Activated CD8-positive, alpha-beta T cell treated with anti-CD3 and anti-CD28 coated beads, Interleukin-2, amount 10 ng/mL, durations not matched to agents 7 days and 5 days (primary cell): ENCODE measurements at places on chromosomes 3 and 15. TPM values are rescaled to one million over a fixed set of nuclear protein-coding genes. Genes with fewer than 3 reads are reported as not detected.

DNA sequence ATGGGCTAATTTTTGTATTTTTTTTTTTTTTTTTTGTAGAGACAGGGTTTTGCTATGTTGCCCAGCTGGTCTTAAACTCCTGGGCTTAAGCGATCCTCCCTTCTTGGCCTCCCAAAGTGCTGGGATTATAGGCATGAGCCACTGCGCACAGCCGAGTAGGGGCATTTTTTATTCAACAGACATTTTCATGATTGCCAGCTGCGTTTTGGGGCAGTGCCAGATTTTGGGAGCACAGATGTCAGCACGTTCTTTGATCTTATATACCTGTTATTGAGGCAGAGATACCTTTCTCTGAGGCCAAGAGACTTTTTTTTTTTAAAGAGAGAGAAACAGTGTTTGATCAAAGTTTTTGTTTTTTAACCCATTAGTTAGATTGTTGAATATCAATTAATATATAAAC, 16.8 kb downstream of the NEO1 start:
- H3K27ac ChIP-seq, result no peak overlapping the region
- H3K36me3 ChIP-seq, result no peaks in the 10 kb centered on the region
- no peak for DNase-seq
- H3K27me3 ChIP-seq, result peaks cover 12% of the 10 kb centered on the region

DNA sequence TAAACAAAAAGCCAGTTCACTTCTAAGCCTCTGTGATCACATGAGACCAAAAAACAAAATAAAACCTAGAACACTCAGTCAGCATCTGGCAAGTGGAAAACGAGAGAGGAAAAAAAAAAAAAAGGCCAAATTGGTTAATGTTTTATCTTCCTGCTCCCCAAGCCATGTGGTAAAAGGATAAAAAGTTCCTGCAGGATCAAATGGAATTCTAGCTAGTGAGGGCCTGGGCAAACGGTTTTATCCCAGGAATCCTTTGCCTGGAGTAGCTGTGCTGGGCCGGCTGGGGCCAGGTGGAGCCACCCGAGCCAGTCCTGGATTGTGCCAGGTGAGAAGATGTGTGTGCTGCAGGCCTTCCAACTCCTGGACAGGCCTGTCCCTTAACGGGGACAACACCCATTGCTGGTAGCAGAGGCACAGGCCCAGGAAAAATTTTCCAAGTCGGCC, 13.2 kb downstream of the SMAD6 start:
- H3K4me3 ChIP-seq, result no peak overlapping the region
- H3K36me3 ChIP-seq, result no peaks in the 10 kb centered on the region
- peaks cover 5% of the 10 kb centered on the region for H3K27me3 ChIP-seq
- H3K27ac ChIP-seq, result no peak overlapping the region

- no peak overlapping the region for H3K27ac ChIP-seq
- peaks cover 21% of the 10 kb centered on the region for H3K27me3 ChIP-seq
- no peaks in the 10 kb centered on the region for H3K4me1 ChIP-seq
- no peaks in the 10 kb centered on the region for H3K36me3 ChIP-seq
- DNase-seq, result no peak
- H3K4me3 ChIP-seq, result no peak overlapping the region
Measured at GRCh38 chr15:48955967-48956366, 7.8 kb downstream of the SHC4 start.

STXBP5L gene
- not detected for total RNA-seq

- no peaks in the 10 kb centered on the region for H3K4me1 ChIP-seq
- no peak for DNase-seq
- H3K27me3 ChIP-seq, result no peaks in the 10 kb centered on the region
- H3K27ac ChIP-seq, result no peak overlapping the region
Measured at GRCh38 chr15:87672309-87673288, 583.9 kb downstream of the NTRK3 start.

- H3K36me3 ChIP-seq, result no peaks in the 10 kb centered on the region
- no peak overlapping the region for H3K27ac ChIP-seq
- H3K4me1 ChIP-seq, result no peaks in the 10 kb centered on the region
- no peak overlapping the region for H3K4me3 ChIP-seq
- H3K27me3 ChIP-seq, result no peaks in the 10 kb centered on the region
- no peak for DNase-seq
Measured at GRCh38 chr15:35872577-35872976, 326.6 kb upstream of the DPH6 start.

DNA sequence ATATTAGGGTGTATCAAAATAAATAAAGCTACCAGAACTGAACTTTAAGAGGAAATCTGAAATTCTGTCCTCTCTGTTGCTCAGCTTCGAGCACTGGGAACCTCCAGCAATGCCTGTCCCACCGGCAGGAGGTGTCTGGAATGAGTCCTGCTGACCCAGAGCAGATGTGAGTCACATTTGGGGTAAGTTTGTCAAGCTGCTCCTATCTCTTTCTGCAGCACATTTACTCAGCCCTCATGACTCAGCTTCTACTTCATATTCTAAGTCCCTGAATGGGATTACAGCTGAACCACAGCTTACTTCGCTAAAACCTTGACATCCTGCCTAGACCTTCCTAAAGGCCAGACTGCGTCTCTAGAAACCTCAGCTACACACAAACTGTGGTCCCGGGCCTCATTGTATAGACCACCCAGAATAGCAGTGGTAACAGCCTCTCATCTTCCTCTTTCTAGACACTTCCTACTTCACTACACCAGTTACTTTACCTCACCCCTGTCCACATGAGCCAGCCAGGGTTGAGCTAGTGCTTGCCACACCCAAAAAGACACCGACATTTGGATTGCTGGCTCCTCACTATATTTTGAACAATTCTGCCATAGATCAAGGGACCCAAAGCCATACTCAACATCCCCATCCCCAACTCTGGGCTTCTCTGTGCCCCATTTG, 109.6 kb upstream of the TMCO5A start:
- DNase-seq, result no peak
- H3K36me3 ChIP-seq, result no peaks in the 10 kb centered on the region
- no peaks in the 10 kb centered on the region for H3K27me3 ChIP-seq
- H3K4me3 ChIP-seq, result no peak overlapping the region
- no peaks in the 10 kb centered on the region for H3K4me1 ChIP-seq

DNA sequence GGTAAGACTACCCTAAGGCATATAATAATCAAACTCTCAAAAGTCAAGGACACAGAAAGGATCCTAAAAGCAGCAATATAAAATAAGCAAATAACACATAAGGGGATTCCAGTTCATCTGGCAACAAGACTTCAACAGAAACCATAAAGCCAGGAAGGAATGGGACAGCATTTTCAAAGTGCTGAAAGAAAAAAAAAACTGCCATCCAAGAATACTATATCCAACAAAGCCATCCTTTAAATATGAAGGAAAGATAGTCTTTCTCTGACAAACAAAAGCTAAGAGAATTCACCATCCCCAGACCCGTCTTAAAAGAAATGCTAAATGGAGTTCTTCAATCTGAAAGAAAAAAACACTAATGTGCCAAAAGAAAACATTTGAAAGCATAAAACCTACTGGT, 14.7 kb upstream of the CLN6 start:
- DNase-seq, result no peak
- no peak overlapping the region for H3K27ac ChIP-seq
- no peak overlapping the region for H3K4me3 ChIP-seq
- H3K4me1 ChIP-seq, result no peaks in the 10 kb centered on the region
- peaks cover 3% of the 10 kb centered on the region for H3K36me3 ChIP-seq
